ENCODE measurements at places on chromosomes 2 and 18.

- DNase-seq: no peak
These were observed 56.6 kb downstream of the CLHC1 start for GRCh38 chr2:55175254-55176093.

DNA sequence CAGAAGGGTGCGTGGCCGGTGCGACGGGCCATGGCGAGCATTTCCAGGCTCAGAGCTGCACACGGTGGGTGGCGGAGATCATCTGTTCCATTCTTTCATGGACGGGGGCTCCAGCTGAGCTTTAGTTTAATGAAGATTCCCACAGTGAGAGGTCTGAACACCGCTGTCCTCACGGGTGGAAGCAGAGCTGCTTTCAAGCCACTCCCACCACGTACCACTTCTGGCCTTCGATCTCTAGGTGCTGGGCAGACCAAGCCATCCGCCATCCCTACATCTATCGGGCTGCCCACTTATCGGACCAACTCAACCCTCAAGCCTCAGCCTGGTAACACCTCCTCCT, 18.5 kb downstream of the GPR35 start:
- no peak for DNase-seq

DNA sequence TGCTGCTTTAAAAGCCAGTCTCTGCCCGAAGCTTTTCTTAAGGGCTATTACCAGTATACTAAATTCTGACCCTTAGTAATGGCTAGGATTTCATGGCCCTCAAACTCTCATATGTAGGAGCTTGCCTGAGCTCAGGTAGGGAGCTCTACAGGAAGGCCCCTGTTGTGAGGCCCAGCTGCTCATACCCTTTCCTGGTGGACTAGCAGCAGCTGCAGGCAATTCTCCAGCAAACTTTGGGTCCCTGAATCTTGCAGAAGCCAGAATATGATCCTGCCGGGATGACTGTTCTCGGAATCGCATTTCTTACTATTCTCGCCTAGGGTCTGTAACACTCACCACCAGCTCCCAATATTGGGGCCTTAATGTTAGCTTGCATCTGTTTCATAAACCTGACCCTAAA, 106.4 kb upstream of the SERTAD2 start:
- no peak for DNase-seq

DNA sequence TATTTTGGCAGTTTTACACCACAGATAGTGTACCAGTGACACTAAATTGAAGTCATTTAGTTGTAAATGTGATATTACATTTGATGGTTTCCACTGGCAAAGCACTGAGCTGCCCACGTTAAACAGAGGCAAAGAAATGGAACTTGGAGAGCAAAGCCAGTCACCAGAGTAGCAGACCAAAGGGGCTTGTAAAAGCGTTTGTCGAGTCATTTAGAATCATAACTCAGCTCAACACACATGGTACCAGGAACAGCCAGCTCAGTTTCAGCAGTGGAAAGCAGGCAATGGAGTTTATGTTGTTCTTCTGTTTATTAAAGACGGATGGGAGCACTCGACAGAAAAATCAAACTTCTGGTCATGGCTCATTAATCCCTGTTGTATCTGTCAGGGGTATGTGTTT, 91.2 kb downstream of the POU3F3 start:
- no peak for DNase-seq

- DNase-seq: no peak
These were observed 25.9 kb upstream of the IMPA2 start for GRCh38 chr18:11955239-11956029.

- no peak for DNase-seq
These were observed 143.8 kb upstream of the AQP4 start for GRCh38 chr18:27009293-27009692.

All from mesenteric fat pad (tissue), 1 donor.